ENCODE measurements at places on chromosomes 2 and 18. TPM values are rescaled to one million over a fixed set of nuclear protein-coding genes. Genes with fewer than 3 reads are reported as not detected.
A peak's percentile ranks its signal among the peaks of the same experiment; 100 is the strongest.

CFAP53 gene
- 0.36 TPM for total RNA-seq

NDC80 gene
- 69.3 TPM for total RNA-seq

RIT2 gene
- total RNA-seq: not detected

DOK6 gene
- 0.43 TPM for total RNA-seq

CCDC102B gene
- 14.1 TPM for total RNA-seq

TNS1 gene
- total RNA-seq: 2.3 TPM

FBLN7 gene
- total RNA-seq: 18.4 TPM

KATNAL2 gene
- total RNA-seq: 39.9 TPM

CABYR gene
- 12.0 TPM for total RNA-seq

DSC2 gene
- 11.9 TPM for total RNA-seq

MYL1 gene
- total RNA-seq: not detected

UGT1A8 gene
- not detected for total RNA-seq

CD8B2 gene
- total RNA-seq: not detected

GRCh38 chr18:63213331-63213900 is 106.2 kb downstream of the BCL2 start:
- no peak for DNase-seq
- no peak overlapping the region for H3K4me3 ChIP-seq
- no peaks in the 10 kb centered on the region for H3K4me1 ChIP-seq
- no peaks in the 10 kb centered on the region for H3K36me3 ChIP-seq
- H3K27ac ChIP-seq: no peak overlapping the region
- no peaks in the 10 kb centered on the region for H3K27me3 ChIP-seq

- no peaks in the 10 kb centered on the region for H3K36me3 ChIP-seq
- H3K4me3 ChIP-seq: no peak overlapping the region
- H3K27me3 ChIP-seq: no peaks in the 10 kb centered on the region
Measured at GRCh38 chr2:1186421-1186820, 226.8 kb upstream of the TPO start.

GRCh38 chr18:58578835-58579560 is 49.9 kb downstream of the ALPK2 start:
- H3K4me3 ChIP-seq: no peak overlapping the region
- H3K27ac ChIP-seq: no peak overlapping the region
- peaks cover 44% of the 10 kb centered on the region for H3K4me1 ChIP-seq

DNA sequence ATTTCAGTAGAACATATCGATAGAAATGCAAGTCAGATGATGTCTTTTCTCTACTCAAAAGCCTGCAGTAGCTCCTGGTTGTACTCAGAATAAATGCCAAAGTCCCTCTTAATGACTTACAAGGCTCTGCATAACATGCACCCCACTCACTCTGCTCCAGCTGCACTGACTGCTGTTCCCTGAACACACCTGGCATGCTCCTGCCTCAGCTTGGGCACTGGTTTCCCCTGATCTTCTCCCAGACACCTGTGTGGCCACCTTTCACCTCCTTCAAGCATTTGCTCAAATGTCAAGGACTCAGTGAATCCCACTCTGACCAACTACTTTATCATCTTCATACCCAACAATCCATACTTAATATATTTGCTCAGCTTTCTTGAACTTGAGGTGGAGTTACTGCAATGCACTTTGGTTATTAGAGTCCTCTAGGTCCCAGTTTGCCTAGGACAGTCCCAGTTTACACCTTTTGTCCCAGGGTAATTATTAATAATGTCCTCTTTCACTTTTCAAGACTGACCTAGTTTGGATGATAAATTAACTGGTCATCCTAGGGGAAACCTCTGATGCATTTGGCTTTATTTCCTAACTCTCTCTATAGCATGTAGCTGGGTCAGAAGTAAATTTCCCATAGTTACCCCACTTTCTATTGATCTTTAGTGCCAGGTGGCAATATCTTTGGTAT is 44.1 kb downstream of the ACAA2 start:
- no peaks in the 10 kb centered on the region for H3K36me3 ChIP-seq
- H3K4me3 ChIP-seq: no peak overlapping the region
- H3K27ac ChIP-seq: no peak overlapping the region
- no peaks in the 10 kb centered on the region for H3K4me1 ChIP-seq

GRCh38 chr2:13158466-13158865 is 441.7 kb downstream of the TRIB2 start:
- no peak overlapping the region for H3K4me3 ChIP-seq
- no peak for DNase-seq
- no peaks in the 10 kb centered on the region for H3K36me3 ChIP-seq

DNA sequence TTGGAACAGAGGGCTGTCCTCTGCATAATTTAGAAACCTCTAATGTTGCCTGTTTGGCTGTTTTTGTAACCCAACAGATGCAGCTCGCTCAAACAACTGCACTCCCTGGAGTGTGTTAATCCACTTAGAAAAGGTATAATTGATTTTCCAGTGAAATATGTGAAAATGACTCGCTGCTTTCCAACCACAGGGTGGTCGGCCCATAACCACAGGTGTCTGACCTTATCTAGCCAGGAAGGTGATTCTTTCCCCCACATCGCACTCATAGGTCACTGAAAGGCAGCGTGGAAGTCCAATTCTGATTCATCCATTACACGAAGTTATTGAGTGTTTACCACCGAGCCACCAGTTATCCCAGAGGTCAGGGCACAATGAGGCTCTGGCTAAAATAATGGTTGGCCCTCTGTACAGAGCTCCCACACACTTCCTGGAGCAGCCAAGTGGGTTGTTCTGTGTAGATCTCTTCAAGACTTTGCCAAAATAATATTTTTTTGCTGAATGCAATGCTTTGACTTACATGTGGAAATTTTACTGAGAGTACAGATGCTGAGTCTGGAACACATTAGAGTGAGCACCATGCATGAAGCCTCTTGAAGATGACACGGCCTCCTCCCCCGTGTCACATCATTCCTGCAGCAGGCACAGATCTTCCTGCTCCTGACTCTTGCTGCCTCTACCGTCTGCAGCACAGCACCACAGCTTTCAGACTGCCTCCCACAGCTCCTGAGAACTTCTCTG is 396.2 kb downstream of the ZNF516 start:
- H3K36me3 ChIP-seq: no peaks in the 10 kb centered on the region
- DNase-seq: no peak
- H3K4me3 ChIP-seq: no peak overlapping the region
- no peaks in the 10 kb centered on the region for H3K4me1 ChIP-seq
- H3K27me3 ChIP-seq: no peaks in the 10 kb centered on the region
- H3K27ac ChIP-seq: no peak overlapping the region

- DNase-seq: peak; percentile 45
- H3K4me1 ChIP-seq: no peaks in the 10 kb centered on the region
- H3K27ac ChIP-seq: no peak overlapping the region
- no peaks in the 10 kb centered on the region for H3K27me3 ChIP-seq
Measured at GRCh38 chr2:225597911-225598310, 198.4 kb downstream of the NYAP2 start.

GRCh38 chr2:18790509-18791171 is 201.3 kb upstream of the NT5C1B start:
- H3K4me1 ChIP-seq: no peaks in the 10 kb centered on the region
- H3K36me3 ChIP-seq: no peaks in the 10 kb centered on the region
- no peak overlapping the region for H3K4me3 ChIP-seq
- no peak for DNase-seq
- peaks cover 54% of the 10 kb centered on the region for H3K27me3 ChIP-seq
- H3K27ac ChIP-seq: no peak overlapping the region

GRCh38 chr2:7127156-7127555 is 209.9 kb downstream of the RNF144A start:
- DNase-seq: no peak
- no peak overlapping the region for H3K27ac ChIP-seq
- no peaks in the 10 kb centered on the region for H3K36me3 ChIP-seq
- no peaks in the 10 kb centered on the region for H3K27me3 ChIP-seq

- no peak overlapping the region for H3K27ac ChIP-seq
- H3K4me1 ChIP-seq: no peaks in the 10 kb centered on the region
- H3K27me3 ChIP-seq: peaks cover 7% of the 10 kb centered on the region
- no peak overlapping the region for H3K4me3 ChIP-seq
- DNase-seq: no peak
- no peaks in the 10 kb centered on the region for H3K36me3 ChIP-seq
Measured at GRCh38 chr2:55999790-56000189, 76.2 kb upstream of the EFEMP1 start.

GRCh38 chr2:63871864-63872263 is 30.2 kb downstream of the UGP2 start:
- peaks cover 9% of the 10 kb centered on the region for H3K36me3 ChIP-seq
- H3K27me3 ChIP-seq: no peaks in the 10 kb centered on the region
- no peak for DNase-seq
- peaks cover 9% of the 10 kb centered on the region for H3K4me1 ChIP-seq
- no peak overlapping the region for H3K4me3 ChIP-seq

GRCh38 chr2:219997341-219997851 is 370.0 kb downstream of the SLC4A3 start:
- H3K27me3 ChIP-seq: no peaks in the 10 kb centered on the region
- H3K36me3 ChIP-seq: no peaks in the 10 kb centered on the region
- no peak overlapping the region for H3K4me3 ChIP-seq
- peak; percentile 72 for DNase-seq
- H3K27ac ChIP-seq: no peak overlapping the region

DNA sequence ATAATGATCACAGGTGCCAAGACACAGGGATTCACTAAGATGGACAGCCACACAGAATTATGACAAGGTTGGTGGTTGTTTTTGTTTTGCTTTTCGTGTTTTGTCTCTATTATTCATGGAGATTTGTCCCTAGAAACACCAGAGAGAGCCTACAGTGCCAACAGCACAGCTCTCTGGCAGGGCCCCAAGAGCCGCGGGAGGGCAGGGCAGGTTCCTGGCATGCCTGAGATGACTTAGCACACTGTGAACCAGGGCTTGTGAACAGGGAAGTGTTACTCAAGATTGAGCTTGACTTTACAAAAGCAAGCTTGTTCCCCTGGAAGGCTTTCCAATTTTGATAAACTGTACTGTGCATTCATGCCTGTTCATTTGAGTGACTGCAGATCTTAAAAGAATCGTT is 437.4 kb upstream of the SALL3 start:
- H3K27me3 ChIP-seq: no peaks in the 10 kb centered on the region
- H3K27ac ChIP-seq: no peak overlapping the region
- DNase-seq: no peak
- H3K36me3 ChIP-seq: no peaks in the 10 kb centered on the region
- no peak overlapping the region for H3K4me3 ChIP-seq

GRCh38 chr2:226483745-226484619 is 315.6 kb downstream of the IRS1 start:
- peaks cover 38% of the 10 kb centered on the region for H3K4me1 ChIP-seq
- peak; percentile 87 for DNase-seq
- H3K27me3 ChIP-seq: no peaks in the 10 kb centered on the region
- peak overlapping the region; percentile 97 for H3K27ac ChIP-seq
- H3K36me3 ChIP-seq: no peaks in the 10 kb centered on the region
- peak overlapping the region; percentile 27 for H3K4me3 ChIP-seq

DNA sequence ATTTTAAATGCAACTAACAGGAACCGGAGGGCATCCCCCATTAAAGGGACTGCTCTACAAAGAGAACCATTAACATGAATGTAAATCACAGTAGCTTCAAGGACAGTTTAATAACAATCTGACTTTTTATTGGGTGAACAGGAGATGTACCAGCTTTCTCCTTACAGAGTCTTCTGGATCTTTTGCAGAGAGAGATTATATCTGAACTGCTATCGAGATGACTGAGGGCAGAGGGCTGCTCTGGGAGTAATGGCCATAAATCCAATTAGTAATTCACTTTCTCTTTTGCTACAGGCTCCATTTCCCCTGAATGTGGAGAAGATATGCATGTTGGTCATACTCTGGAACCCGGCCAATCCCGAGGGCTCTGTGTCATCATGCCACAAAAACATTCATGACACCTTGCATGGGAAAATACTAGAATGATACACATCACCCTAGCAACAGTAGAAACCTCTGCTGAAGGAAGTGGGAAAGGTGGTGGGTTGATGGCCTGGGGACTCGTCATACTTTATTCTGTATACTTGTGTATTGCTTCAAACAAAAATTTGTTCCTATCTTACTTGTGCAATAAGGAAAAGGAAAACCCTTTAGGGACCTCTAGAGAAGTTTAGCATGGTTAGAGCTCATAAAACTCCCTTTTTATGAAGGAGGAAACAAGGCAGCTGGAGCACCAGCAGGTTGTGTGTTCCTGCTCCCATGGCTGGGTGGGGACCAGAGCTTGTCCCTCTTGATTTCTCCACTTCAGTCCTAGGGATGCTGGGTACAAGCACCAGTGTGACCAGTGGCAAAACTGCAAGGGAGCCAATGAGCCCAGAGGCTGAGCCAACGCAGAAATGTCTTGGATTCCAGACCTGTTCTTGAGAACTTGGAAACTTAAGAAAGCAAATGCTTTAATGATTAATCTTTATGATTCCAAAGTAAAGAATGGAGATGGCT is 26.0 kb downstream of the CTAGE1 start:
- no peaks in the 10 kb centered on the region for H3K4me1 ChIP-seq
- no peak overlapping the region for H3K27ac ChIP-seq
- DNase-seq: no peak
- no peaks in the 10 kb centered on the region for H3K27me3 ChIP-seq

DNA sequence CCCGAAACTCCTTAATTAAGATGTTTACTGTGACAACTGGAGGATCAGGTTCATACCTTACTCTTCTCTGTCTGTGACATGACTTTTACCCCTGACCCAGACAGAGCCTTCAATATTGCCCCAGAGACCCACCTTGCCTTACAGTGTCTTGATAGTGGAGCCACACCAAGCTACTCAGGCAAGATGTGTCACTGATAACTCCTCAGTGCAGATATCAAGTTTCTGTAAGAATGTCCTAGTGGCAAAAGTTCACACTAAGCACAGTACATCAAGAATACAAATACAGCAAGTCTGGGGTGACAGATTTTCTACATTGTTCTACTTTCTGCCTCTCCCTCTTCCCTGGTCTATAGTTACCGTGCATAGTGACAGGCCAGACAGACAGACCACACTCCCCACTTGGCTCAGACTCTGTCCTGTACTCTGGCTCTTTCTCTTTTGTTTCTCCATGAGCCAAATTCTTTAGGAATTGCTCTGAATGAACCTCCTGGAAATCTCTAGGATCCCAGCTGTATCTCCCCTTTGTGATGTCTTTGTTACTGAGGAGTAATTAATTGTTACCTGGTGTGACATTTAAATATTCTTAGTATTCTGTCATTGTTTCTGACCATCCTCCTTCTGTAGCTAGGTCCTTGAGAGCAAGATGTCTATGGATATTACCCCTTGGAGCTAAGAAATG is 24.1 kb upstream of the APOB start:
- H3K4me3 ChIP-seq: no peak overlapping the region
- no peak overlapping the region for H3K27ac ChIP-seq
- DNase-seq: peak; percentile 40
- H3K4me1 ChIP-seq: peaks cover 21% of the 10 kb centered on the region
- H3K36me3 ChIP-seq: no peaks in the 10 kb centered on the region
